Activated CD8-positive, alpha-beta memory T cell treated with anti-CD3 and anti-CD28 coated beads, Interleukin-2, amount 50 U/mL, for 48 hours (primary cell): ENCODE measurements at places on chromosomes 1 and 21.

DNA sequence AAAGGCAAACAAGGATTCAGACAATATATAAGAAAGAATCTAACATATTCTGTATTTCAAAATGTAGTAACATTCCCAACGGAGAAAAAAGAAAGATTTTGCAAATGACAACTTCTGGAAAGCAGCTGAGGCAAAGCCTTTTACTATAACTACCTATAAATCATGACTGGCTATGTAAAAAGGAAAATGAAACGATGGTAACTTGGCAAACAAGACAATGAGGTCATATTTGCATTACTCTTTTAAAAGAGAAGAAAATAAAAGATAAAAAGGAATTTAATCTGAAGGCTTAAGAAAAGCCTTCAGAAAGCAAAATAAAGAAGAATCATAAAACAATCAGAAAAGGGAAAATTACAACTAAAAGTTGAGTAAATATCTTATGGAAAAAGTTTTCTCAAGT is 25.1 kb upstream of the ASPM start:
- DNase-seq: no peak

- DNase-seq: no peak
These were observed 223.7 kb downstream of the MRPL39 start for GRCh38 chr21:25383545-25383944.

DNA sequence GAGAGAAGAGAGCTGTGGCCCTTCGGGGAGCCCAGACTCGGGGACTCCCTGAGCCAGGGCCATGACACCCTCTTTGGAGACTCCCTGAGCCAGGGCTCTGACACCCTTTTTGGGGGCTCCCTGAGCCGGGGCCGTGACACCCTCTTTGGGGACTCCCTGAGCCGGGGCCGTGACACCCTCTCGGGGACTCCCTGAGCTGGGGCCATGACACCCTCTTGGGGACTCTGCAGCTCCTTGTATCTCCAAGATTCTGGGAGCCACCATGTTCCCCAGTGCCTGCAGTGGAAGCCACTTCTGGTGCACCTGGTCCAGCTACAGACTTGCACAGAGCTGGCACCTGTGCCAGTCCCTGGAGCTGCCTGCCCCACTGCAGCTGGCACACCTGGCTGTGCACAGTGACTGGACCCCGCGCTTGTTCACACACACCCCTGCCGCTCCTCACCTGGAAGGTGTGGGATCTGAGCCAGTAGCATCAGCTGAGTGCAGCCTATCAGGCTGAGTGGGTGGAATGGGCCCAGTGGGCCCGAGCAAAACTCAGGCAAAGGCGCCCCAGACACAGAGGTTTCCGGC is 3.8 kb upstream of the SSU72 start:
- DNase-seq: no peak

DNA sequence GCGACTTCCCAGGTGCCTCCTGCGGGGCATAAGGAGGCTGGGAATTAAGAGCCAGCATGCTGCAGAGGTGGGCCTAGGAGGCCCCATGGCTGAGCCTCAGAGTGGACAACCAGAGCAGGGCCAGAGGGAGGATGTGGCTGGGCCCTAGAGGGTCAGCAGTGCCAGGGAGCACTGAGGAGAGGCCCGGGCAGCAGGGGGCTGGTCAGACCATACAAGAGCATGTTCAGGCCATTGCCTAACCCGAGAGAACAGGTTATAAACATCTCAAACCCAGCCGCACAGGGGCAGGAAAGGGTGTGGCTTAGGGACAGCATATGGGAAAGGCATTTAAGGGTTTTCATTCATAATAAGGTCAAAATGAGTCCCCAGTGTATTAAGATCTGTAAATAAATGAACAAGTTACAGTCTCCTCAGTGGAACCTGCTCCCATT is 51.1 kb downstream of the IER5 start:
- DNase-seq: no peak

GRCh38 chr1:207304710-207305488 is 16.6 kb upstream of the CD55 start:
- DNase-seq: no peak

GRCh38 chr1:115794976-115795639 is 26.6 kb upstream of the CASQ2 start:
- DNase-seq: no peak

DNA sequence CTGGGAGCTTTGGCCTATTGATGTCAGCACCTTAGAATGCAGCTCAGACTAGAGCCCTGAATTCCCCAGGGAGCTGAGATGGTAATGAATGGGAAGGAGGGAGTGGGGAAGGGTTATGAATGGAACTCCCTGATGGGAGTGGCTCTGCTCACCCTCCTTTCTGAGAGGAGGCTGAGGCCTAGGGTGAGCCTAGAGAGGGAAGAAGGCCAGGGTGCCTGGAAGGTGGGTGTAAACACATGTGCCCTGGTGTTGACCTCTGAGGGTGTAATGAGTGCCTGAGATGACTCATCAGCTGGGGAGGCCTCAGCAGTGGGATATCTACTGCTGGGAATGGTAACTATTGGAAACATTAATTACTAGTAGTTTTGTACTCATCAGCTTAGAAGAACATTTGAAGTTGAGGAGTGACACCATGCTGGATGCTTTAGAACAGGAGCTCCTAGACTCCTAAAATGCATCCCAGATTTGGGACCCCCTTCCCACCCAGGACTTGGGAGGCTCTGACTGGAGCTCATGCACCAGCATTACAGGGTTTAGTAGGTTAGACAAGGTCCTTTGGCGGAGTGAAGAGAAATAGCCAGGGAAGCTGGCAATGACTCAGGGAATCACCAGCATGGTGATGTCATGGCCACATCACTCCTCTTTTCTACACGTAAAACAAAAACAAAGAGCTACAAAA is 16.0 kb upstream of the PIGV start:
- DNase-seq: no peak

GRCh38 chr1:67570486-67571143 is 114.4 kb upstream of the GADD45A start:
- DNase-seq: no peak

- DNase-seq: no peak
These were observed 202.5 kb downstream of the FGGY start for GRCh38 chr1:59499273-59499942.

GRCh38 chr1:42179275-42179674 is 14.7 kb upstream of the GUCA2A start:
- no peak for DNase-seq

DNA sequence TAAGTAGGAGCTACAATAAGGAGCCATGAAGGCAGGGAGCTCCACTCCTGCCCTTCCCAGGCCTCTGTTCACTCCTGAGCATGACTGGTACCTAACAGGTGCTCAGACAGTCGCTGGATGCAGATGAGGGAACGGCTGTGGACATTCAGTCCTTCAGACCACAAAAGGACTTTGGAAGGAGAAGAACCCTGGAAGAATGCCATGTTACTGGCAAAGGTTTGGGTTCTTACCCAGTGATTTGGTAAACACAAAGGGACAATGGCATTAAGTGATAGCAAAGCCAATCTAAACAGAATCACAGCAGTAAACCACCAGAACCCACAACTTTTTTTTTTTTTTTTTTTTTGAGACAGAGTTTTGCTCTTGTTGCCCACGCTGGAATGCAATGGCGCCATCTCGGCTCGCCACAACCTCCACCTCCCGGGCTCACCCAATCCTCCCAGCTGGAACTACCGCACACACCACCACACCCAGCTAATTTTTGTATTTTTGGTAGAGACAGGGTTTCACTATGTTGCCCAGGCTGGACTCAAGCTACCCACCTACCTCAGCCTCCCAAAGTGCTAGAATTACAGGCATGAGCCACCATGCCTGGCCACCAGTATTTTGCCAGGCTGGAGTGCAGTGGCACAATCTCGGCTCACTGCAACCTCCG is 7.5 kb upstream of the CBR3 start:
- no peak for DNase-seq

DNA sequence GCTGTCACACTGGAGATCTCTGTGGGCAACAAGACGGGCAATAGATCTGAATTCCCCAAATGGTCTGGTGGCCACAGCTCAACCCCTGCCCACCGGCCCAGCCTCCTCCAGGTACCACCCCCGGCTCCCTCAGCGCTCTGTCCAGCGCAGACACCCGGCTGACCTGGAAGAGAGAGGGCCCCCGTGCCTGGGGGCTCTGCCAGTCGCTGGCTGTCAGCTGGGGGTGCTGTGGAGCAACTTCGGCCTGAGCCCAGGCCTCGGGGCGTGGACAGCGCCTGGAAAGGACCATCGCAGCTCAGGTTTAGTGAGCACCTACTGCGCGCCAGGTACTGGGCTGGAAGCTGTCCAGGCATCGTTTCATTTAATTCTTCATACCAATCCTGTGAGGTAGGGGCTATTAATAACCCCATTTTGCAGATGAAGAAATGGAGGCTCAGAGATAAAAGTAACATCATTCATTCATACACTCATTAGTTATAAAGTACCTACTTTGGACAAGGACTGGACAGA is 51.0 kb downstream of the AHDC1 start:
- DNase-seq: no peak

GRCh38 chr1:113928187-113928930 is 765 bp upstream of the HIPK1 start:
- no peak for DNase-seq

DNA sequence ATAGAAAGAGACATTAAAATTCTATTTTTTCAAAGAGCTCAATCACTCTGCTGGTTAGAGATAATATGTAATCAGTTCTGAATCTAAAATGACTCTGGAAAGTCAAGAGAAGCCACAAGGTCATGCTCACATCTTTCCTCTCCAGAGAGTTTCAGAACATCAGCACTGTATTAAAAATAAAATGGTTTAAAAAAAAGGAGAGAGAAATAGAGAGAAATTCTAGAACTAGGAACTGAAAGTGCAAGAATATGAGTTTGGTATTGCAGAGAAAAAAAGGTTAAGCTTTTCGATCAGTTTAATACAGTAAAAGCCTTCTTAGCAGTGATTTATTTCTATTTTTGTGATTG is 44.0 kb upstream of the DIPK1A start:
- DNase-seq: no peak

GRCh38 chr1:243549791-243550190 is 293.9 kb downstream of the SDCCAG8 start:
- no peak for DNase-seq

DNA sequence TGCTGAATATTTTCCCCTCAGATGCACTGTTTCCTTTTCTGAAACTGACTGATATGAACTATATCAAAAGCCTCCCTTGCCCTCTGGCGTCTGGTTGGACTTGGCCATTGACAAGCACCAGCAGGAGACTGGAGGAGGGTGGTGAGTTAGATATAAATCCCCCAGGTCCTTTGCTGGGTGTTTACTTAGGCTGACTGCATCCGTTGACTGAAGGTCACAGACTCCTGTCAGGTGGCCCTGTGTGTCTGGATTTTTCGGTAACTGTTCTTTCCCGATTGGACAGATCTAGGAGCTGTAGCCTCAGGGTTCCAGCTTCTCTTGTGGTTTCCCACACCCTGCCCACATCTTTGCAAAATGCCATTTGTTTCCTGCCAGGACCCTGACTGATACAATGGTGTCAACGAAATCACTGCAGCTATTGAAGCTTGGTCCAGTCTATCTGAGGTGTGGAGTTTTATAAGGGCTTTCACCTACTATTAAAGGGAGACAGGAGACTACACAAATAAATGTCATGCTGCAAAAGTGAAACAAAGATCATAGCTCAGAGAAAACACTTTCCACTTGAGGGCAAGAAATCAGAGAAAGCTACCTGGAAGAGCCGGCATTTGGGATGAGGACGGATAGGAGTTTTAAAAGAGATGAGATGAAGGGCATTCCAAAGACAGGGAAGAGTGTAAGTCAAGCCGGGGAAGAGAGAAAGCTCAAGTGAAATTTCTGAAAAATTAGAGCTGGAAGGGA is 1.5 kb upstream of the MAGI3 start:
- no peak for DNase-seq

DNA sequence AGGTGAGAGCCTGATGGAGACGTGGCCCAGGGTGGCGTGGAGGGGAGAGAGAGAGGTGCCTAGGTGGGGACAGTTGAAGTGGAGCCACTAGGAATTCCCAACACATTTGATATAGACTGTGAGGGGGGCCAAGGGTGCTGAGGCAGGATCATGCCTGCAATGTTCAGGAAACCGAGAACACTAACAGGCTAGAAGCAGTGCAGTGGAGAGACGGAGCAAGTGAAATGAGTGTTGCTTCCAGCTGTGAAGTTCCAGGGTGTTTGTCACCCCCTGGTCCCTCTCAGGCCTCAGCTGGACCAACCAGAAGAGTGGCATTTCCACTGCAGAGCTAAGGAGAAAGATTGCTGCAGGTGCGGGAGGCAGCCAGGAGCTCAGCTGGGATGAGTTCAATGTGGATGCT is 127.1 kb downstream of the RIPK4 start:
- DNase-seq: no peak

GRCh38 chr1:15028102-15028501 is 125.4 kb upstream of the TMEM51 start:
- no peak for DNase-seq

- peak; percentile 6 for DNase-seq
These were observed 89.3 kb upstream of the TMPRSS2 start for GRCh38 chr21:41597227-41597626.

DNA sequence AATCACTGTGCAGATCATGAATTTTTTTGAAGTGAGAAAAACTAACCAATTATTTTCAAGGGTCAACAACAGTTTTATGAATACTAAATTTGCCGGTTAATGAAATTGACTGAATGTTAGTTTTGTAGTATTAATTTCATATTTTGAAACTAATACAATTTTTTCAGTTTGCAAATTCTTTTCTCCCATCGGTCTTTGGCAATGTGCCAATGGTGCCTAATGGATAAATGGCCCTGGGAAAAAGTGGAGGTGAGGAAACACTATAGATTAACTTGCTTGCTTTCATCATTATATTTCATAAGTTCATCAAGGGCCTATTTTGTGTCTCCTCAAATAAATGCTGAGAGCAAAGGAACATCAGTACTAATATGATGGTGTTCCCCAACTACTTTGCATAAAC is 4.1 kb downstream of the C1orf141 start:
- no peak for DNase-seq
